ENCODE measurements at places on chromosomes 7 and 10.

DNA sequence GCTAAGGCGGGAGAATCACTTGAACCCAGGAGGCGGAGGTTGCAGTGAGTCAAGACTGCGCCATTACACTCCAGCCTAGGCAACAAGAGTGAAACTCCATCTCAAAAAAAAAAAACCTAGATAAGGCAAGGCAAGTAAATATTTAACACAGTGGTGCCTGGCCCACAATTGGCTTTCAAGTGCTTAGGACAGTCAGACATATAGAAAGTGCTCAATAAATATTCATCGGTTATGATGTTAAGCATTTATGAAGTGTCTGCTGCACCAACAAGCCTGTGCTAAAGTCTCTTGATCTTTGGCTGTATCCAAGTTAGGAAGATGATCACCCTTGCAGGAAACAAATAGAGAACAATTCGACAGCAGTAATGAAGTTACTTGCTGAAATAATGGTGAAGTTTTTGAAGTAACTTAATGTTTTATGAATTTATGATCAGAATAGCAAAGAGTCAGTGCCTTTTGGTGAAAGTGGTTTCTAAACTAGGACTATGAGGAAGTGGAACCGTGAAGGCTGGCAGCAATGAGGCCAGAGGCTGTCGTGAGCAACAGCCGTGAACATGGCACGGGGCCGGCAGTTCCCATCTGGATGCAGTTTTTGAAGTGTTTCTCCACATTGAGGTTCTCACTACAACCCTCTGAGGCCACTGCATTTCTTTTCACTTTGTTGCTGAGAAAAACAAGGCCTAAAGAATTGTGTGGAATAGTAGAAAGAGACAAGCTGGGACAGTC lies 48.1 kb upstream of the GATA3 start:
- DNase-seq: no peak

DNA sequence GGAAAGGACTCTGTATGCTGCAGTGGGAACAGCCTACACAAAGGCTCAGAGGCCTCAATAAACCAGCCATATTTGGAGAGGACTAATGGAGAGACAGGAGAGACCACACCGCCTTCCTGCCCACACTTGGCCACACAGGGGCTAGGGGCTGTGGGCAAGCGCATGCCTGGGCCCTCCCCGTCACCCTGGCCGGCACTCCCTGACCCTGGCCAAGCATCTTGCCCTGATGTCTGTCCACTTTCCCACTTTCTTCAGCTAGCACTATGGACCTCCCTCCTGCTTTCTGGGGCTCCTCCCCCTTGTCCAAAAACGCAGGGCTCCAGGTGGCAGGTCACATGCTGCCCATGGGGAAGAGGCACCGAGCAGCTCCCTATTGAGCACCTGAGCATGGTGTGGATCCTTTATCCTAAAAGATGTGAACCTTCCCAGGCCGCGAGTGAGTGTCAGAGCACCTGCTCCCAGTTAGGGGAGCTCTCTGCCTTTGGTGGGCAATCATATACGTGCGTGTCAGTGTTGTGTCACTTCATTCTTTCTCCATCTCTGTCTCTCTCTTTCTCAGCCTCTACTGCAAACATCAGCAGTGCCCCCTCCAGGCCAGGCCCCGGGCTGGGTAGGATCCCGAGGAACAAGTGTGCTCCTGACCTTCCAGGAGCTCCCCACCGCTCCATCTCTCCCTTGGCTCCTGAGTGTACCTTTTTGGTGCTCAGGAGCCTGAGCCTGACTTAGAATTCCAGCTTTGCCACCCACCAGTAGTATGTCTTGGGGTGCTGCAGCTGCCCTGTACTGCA lies 74.0 kb downstream of the ZMIZ1 start:
- DNase-seq: no peak

GRCh38 chr10:56745490-56745889 lies 384.4 kb upstream of the ZWINT start:
- DNase-seq: no peak

DNA sequence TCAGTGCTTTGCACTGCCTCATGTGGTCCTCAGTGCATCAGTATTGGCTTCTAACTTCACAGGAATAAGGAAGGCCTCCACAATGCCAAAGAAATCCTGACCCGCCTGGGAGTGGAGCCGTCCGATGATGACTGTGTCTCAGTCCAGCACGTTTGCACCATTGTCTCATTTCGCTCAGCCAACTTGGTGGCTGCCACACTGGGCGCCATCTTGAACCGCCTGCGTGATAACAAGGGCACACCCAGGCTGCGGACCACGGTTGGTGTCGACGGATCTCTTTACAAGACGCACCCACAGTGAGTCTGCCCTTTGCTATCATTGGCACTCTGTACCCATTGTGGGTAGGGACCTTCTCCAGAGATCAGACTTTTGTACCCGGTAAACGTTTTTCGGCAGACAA lies 36.9 kb downstream of the TACR2 start:
- DNase-seq: no peak

GRCh38 chr10:120517196-120517595 lies 60.2 kb downstream of the PLPP4 start:
- no peak for DNase-seq

DNA sequence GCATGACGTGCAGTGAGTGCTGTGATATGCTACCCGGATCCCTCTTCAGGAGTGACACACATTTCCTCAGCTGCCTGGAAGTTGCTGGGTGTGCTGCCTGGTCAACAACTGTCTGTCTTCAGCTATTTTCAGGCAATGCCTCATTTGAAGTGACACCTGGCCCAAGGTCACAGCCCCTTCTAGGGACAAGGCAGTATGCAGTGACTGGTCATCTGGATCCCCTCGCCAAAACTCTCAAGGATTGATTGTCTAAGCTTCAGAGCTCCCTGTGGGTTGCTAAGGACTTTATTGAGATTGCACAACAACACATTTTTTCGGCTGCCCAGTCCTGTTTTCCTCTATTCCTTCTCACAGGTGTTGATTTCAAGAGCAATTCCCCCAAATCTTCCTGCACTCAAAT lies 108.8 kb downstream of the GNAI1 start:
- no peak for DNase-seq

- no peak for DNase-seq
Measured at GRCh38 chr10:43212043-43212721, 54.7 kb downstream of the RASGEF1A start.

DNA sequence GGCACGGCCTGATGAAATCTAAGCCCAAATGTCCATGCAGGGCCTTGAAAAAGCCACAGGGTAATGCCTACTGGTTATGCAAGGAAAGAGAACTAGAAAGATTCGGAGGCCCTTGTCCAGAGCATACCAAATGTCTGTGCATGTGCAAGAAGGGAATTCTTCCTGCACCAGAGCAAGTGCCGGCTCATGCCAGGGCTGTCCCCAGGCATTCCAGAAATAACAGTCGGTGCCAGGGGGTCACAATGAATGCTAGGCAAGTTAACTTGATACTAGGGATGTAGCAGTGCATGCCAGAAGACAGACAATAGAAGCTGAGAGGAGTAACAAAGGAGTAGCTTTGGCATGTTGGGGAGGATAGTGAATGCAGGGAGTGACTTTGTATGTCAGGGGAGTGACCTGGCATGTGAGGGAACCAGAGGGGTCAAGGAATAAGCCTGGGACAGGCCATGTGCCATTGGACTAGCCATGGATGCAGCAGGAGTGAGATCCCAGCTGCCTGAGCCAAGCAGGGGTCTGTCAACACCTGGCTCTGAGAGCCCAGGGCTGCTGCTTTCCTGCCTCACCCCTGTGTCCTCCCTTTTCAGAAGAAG lies 119.5 kb upstream of the UNC5B start:
- DNase-seq: no peak

DNA sequence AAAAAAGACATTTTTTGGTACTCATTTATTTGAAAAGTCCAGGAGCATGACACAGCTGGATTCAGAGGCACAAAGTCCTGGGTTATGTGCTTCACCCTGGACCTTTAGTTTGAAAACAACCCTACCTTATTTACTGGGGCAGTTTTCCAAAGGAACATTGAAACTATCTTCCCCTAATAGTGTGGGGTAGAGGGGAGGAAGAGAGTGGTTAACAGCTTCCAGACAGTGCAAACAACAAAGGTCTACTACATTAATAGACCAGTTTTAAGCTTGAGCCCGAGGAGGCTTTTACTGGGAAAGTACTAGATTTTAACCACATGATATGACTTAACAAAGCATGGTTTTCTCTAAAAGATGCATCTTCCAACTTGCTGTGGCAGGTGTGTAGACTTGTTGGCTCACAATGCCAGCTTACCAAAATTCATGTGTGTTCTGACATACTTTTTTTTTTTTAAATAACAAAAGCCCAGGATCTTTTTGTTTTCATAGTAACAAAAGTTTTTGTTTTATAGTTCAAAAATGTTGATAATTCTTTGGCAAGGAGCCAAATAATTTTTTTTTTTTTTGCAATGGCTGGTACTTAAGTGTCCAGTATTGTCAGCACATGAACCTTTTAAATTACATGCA lies 1.8 kb downstream of the GSTO1 start:
- DNase-seq: no peak

GRCh38 chr10:118901906-118902305 lies 127.6 kb upstream of the NANOS1 start:
- DNase-seq: no peak

DNA sequence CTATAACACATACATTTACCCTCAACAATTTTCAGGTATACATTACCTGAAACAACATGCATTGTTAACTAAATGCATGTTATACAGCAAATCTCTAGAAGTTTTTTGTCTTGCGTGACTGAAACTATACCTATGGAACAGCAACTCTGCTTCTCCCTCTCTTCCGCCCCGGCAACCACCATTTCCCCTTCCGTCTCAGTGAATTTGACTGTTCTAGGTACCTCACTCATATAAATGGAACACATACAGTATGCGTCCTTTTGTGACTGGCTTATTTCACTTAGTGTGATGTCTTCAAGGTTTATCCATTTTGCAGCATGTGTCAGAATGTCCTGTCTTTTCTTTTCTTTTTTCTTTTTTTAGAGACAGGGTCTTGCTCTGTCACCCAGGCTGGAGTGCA lies 22.5 kb downstream of the CALHM2 start:
- no peak for DNase-seq

DNA sequence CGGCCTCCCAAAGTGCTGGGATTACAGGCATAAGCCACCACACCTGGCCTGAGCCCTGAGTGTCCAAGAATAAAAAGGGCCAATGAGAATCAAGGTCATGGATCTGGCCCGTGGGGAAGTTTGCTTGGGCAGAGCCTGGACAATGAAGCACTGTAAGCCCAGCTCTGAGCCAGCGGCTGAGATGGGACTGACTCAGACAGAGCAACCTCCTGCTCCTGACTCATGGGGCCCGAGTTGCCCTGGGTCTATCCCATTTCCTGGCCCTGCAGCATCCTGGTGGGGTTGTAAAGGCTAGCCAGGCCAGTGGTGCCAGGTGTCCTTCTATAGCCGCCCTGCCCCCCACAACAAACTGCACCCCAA lies 5.2 kb upstream of the MYH16 start:
- no peak for DNase-seq

GRCh38 chr10:103672345-103672744 lies 178.8 kb downstream of the NEURL1 start:
- DNase-seq: no peak

DNA sequence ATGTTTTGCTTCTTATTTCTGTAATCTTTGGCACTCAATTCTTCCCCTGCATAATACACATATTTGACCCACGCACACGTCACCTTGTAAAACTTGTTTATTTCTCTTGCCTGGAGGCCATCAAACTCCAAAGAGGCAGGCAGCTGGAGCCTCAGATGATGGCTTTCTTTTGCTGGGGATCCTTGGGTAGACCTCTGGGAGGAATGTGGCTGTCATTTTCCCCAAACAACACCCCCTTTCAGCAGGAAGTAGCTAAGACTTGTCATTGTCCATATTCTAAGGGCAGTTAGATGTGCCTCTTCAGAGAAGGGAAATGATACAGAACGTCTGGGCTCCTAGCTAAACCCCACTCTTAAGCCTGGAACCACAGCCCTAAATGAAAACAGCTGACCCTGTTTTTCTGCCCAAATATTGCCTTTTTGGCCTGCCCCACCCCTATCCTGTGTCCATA lies 111.3 kb downstream of the ITGB8 start:
- DNase-seq: no peak

- DNase-seq: no peak
Measured at GRCh38 chr7:127976056-127976737, 55.0 kb downstream of the LRRC4 start.

- DNase-seq: no peak
Measured at GRCh38 chr10:104025524-104025923, 58.6 kb downstream of the SLK start.

- no peak for DNase-seq
Measured at GRCh38 chr10:79274279-79275104, 72.8 kb upstream of the PPIF start.

DNA sequence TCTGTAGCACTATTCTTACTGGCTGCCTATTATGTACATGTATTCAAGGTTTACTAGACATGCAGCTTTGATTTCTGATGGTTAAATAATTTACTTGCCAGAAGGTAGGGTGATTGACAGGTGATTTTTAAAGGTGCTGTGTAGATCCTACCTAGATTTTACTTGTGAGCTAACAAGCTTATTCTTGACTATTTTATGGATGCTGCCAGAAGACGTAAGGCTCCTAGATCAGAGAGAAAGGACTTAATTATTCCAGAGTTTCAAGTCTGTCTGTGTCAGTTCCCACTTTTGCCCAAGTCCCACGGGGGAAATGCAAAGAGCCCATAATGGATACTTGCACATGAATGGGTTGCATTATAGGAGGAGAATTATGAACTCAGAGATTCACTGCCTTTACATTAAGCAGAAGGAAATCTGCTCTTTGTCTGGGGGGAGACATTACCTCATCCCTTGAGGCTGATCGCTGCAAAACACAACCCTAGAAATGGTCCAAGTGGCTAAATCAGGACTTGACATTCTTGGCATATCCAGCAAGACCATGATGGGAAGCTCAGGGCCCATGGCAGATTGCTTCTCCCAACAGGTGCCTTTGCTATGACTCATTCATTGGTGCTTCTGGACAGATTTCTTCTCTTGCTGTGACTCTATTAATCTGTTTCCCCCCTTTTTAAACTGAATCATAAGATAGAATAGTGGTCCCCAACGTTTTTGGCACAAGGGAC lies 32.1 kb downstream of the GPR158 start:
- DNase-seq: no peak

DNA sequence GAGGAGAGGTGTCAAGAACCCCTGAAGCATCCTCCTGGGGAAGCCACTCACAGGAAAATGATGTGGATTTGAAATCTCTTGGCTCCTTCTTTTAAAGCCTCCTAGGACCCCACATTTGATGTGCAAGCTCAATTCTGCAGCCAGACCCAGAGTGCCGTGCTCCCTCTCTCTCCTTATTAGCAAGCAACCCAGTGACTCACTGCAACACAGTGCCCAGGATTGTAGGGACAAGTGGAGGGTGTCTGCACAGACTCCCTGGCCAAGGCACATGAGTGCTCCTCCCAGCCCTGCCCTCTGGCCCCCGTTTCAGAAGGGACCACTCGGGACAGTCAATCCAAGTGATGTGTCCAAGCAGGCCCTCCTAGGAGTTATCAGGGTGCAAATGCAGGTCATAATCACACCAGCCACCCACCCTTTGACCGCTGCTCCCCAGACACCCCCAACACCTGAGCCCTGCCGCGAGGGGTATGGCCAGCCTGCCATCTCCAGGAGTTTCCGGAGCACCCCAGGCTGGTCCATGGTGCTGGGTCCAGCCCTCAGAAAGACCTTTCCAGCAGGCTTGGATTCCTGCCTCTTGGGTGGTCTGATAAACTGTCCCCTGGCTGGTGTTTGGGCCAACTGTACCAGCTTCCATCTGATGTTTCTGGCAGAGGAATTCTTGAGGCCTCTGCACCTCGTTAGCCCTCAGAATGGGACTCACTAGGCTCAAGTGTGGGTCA lies 54.5 kb upstream of the CXCL12 start:
- no peak for DNase-seq
